Adrenal gland (tissue), 19 donors: ENCODE measurements at places on chromosomes 3 and 15.

- no peak for DNase-seq
Observed at GRCh38 chr15:65372787-65373067, 5.1 kb downstream of the IGDCC3 start.

GRCh38 chr15:65110676-65111292, 4.2 kb downstream of the UBAP1L start:
- no peak for DNase-seq

GRCh38 chr3:126434264-126434590, 39.5 kb downstream of the CFAP100 start:
- peak; percentile 34 for DNase-seq

GRCh38 chr3:49641292-49641691, 32.9 kb upstream of the APEH start:
- no peak for DNase-seq

- no peak for DNase-seq
Observed at GRCh38 chr3:49769926-49770325, 16.4 kb downstream of the IP6K1 start.

- no peak for DNase-seq
Observed at GRCh38 chr3:6439824-6440223, 421.1 kb upstream of the GRM7 start.

DNA sequence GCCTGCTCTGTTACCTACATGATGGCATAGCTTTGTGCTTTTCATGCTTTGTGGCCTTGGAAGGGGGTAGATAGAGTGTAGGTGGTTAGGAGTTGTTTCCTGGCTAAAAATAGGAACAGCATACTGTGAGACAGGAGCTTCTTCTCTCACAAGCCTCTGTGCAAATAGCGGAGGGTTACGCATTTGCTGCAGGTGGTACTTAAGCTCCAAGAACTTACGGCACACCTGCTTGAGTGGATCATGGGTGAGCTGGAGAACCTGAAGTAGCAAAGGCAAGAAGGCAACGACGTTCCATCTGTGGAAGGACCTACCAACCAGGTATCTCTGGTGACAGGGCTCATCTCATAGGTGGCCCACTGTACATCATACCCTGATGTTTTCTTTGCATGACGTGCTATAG, 66.0 kb downstream of the ST6GAL1 start:
- no peak for DNase-seq

DNA sequence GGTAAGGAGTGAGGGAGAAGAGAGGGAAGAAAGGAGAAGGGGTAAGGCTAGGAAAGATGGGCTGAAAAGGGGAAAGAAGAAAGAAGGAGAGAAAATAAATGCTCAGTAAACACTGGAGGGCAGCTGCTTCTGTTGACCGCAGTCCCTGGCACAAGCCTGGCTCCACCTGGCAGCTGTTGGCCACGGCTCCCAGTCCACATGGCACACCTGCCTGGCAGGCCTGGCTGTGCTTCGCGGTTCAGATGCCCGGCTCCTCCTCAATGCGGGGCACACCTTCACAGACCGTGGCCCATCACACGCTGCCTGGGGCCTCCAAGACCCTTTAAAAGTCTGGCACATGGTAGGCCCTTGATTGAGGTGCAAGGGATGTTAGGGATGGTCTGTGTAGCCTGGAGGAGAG, 516.8 kb upstream of the PROK2 start:
- DNase-seq, result no peak

- DNase-seq, result no peak
Observed at GRCh38 chr15:58764468-58764867, 6.6 kb upstream of the MINDY2 start.

- DNase-seq, result no peak
Observed at GRCh38 chr3:120775411-120775810, 32.9 kb downstream of the GTF2E1 start.

DNA sequence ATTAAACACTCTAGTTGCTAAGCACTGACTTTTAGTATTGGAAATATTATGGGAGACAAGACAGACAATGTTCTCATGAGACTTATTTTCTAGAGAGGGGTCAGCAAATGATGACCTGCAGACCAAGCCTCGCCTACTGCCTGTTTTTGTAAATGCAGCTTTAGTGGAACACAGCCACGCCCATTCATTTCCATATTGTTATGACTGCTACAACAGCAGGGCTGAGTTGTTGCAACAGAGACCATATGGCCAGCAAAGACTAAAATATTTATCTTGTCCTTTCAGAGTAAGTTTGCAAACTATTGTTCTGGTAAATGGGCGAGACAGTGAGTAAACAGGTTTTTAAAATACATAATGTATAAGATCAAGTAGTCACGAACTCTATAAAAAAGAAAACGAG, 570.2 kb downstream of the NTRK3 start:
- DNase-seq, result no peak

- DNase-seq, result no peak
Observed at GRCh38 chr15:28273468-28273867, 48.5 kb downstream of the HERC2 start.

GRCh38 chr15:98718426-98719136, 70.2 kb downstream of the IGF1R start:
- no peak for DNase-seq

GRCh38 chr15:91712286-91712685, 141.2 kb upstream of the SLCO3A1 start:
- DNase-seq, result no peak

DNA sequence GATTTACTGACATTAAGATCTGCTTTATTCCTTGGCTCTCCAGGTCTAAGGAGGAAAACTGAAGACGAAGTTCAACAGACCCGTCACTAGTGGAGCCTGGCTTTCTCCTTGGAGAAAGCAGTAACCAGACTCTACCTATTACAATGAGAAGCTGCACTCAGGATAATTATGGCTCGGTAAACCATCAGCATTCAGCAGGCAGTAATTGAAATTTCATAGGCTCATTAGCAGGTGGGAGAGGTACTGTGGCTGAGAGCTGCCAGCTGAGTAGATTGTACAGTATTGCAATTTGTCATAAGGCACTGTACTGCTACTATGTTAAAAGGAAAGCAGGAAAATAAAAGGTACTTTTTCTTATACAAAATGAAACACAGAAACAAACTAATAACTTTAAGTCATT, 51.2 kb downstream of the CHAC1 start:
- DNase-seq, result no peak

GRCh38 chr3:101724329-101725193, at the start of gene CEP97:
CEP97 (plus strand) TSS chr3:101724614; CDS start chr3:101724677, 63 bp downstream.
- DNase-seq, result peak; percentile 92

DNA sequence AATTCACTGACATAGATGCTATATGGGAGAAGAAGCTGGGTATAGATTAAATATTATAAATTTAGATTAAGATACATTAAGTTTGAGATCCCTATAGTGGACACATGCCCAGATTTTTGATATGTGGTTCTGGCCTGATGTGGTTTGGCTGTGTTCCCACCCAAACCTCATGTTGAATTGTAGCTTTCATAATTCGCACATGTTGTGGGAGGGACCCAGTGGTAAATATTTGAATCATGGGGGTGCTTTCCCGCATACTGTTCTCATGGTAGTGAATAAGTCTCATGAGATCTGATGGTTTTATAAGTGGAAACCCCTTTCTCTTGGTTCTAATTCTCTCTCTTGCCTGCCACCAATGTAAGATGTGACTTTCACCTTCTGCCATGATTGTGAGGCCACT, 189.4 kb upstream of the CD96 start:
- no peak for DNase-seq

GRCh38 chr3:72665701-72666446, 182.4 kb downstream of the SHQ1 start:
- peak; percentile 64 for DNase-seq
